Sciatic nerve (tissue), 2 donors: ENCODE measurements at places on chromosomes 1 and 21.

DNA sequence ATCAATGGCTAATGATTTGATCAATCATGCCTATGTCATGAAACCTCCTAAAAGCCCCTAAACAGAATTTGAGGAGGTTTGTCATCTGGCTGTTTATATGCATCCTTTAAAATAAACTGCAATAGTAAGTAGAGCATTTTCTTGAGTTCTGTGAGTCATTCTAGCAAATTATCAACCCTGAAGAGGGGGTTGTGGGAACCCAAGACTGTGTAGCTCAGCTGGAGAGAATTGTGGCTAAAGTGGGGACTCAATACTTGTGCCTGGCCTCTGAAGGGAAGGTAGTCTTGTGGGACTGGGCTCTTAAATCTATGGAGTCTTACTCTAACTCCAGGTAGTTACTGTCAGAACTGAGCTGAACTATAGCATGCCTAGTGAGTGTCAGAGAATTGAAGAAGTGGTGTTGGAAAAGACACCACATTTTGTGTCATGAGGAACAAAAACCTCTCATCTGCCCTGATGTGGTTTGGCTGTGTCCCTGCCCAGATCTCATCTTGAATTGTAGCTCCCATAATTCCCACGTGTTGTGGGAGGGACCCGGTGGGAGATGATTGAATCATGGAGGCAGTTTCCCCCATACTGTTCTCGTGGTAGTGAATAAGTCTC is 402.4 kb downstream of the USH2A start:
- DNase-seq, result no peak

DNA sequence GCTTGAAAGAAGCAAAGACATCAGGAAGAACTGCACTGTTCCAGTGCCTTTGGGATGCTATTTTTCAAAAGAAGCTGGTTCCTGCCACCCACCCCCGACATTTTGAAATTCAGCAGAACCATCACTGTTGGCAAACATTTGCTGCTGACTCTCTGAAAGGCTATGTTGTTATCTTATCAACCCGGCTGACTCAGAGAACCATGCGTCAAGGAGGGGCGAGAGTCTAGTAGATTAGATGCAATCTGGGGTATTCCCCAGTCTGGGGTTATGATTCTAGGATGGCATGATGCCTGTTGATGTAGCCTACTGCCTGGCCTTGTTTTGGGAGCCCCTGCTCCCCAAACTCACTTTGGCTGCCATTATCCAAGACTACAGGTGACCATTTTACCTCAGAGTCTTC is 267.8 kb upstream of the RUNX1 start:
- no peak for DNase-seq

- no peak for DNase-seq
Observed at GRCh38 chr21:34113842-34114241, 40.5 kb downstream of the MRPS6 start.

- no peak for DNase-seq
Observed at GRCh38 chr1:206909161-206909882, 12.1 kb downstream of the IL24 start.

- peak; percentile 84 for DNase-seq
Observed at GRCh38 chr1:22773981-22774832, 63.6 kb downstream of the EPHB2 start.

DNA sequence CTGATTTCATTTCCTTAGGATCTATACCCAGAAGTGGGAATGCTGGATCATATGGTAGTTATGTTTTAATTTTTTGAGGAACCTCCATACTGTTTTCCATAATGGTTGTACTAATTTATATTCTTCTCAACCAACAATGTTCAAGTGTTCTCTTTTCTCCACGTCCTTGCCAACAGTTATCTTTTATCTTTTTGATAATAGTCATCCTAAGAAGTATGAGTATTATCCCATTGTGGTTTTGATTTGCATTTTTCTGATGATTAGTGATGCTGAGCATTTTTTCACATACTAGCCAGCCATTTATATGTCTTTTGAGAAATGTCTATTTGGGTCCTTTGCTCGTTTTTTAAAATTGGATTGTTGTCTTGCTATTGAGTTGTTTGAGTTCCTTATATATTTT is 38.5 kb downstream of the ABCD3 start:
- DNase-seq, result no peak

- no peak for DNase-seq
Observed at GRCh38 chr1:5571861-5572401, 420.3 kb downstream of the NPHP4 start.

DNA sequence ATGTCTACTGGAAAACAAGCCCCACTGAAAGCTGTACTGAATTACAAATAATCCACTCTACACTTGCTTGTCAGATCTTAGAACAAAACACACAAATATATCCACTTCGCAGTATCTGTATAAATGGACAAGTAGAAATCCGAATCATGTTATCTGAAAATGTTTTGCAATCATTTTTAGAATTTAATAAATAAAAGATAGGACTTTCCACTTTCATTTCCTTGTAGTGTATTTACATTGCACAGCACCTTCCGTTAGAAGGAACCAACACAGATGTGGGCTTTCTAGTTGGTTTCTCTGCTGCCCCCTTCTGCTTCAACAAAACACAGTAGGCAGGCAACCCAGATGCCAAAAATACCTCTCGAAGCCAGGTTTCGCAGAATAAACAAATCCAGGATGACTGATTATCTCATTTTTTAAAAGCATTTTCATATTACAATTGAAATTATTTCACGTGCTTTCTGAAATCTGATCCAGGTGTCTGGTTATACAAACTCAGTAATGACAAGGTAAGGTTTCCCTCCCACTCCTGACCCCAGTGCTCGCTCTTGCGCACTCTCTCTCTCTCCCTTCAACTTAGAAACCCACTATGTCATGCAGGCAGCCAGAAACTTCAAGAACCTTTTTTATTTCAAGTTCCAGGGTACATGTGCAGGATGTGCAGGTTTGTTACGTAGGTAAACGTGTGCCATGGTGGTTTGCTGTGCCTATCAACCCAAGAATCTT is 389.9 kb downstream of the SMYD3 start:
- DNase-seq, result no peak

DNA sequence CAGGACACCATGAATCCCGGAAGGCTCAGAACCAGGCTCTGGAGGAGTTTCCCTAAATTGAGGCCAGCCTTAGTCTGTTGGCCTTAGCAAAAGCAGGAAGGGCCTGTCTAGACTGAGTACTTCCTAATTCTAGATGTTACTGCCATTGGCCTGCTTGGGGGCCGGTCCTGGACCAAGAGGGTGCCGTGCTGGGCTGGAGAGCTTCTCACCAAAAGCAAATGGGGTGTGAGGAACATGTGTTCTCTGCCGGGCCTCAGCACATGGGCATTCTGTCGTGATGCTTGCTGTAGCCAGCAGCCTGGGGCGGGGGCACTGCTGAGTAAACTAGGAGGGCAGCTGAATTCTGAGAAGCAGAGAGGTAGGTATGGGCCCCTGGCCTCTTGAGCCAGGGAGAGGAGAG is 35.7 kb upstream of the MAN1C1 start:
- no peak for DNase-seq

DNA sequence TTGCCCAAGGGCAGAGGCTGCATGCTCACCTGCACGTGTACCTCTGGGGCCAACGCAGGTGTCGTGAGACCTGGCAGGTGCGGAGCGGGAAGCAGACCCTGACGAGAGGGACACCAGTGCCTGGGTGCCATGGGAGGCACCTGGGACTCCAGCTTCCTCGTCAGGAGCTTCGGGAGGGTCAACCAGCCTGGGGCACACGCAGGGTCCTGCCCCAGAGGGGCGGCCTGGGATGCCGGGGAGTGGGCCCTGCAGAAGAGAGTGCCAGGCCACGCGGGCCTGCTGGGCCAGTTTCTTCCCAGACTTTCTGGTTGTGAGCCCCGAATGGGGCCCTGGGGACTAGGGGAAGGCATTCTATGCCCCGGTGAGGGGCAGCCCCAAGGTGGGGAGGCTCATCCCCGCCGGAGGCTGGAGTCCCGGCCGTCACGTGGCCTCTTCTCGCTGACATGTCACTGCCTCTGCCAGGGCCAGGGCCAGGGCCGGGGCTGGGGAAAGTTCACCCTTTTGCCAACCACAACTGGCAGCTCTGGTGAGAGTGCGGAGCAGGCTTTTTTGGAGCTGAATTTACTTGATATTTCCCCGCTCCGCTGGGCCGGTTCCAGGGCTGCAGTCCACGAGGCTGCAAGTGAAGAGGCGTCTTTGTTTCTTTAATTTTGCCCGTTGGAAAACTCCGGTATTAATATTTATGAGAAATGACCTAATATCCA is 38.5 kb upstream of the ACTRT2 start:
- peak; percentile 68 for DNase-seq

DNA sequence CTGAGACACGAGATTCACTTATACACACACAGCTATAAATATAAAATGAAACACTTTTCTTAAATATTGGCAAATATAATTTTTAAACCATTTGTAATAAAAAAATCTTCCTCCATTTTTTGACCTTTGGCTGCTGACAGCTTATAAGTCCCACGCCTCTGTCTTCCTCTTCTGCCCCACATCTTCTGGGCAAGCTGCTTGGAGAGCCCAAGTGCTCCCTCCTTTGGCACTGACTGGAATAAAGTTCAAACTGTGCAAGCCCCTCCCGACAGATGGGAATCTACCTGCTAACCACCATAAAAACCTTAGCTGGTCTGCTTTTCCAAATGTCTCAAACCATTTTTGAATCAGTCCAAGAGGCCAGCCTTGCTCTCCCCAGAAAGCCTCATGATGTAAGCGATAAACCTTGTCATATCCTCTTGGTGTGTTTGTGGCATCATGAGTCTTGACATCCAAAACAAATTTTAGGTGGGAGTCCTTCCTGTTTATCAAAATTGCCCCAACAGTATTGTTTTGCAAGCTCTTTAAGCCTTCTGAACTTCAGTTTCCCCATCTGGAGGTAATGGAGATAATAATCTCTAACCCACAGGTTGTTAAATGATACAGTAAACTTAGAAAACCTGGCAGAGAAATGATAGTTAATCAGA is 99.8 kb downstream of the SNX7 start:
- no peak for DNase-seq

DNA sequence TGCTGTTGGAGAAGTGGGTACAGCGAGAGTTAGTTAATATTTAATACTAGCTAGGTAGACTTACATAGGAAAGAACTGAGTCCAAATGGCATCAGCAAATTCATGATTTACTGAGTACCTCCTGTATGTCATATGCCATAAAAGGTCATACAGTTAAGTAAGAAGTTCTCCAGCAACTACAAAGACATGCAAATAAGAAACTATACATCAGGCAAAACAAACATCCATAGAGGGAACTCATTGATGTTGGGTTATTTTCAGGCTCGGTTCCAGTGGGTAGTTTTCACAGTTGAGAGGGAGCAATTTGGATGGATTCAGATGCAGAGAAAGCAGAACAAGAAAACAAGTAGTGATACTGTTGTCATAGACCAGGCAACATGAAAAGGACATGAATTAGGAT is 164.9 kb upstream of the L1TD1 start:
- DNase-seq, result no peak

DNA sequence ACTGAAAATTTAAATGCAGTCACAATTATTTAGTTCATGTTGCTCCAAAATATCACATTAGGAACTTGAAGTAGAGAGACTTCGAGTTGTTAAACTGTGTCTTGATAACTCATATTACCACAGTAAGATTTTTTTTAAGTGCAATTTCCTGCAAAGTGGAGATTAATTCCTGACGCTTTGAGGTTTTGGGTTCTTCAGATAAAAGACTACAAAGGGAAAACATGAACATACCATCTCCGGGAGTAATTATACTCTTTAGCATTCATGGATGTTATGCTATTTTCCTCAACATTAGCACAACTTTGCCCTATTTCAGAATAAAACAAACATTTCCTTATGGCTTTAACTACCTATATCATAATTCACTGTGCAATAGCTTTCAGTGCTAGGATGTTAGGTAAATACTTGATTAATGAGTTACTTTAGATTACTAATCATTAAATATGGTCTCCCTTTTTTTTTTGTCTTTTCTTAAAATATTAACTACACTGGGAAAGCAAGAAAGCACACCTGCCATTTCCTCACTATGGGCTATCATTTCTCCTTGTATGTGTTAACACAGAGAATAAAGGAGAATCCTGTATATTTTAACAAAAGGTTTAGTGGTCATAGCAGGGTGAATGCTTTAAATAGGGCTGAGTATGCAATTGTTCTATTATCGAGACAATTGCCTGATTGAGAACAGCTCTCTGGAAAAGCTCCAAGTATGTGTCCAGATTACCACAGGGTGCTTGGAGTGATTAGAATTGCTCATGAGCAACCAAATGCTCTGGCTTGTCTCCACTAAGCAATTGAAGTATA is 252.5 kb upstream of the C1orf105 start:
- DNase-seq, result no peak

- no peak for DNase-seq
Observed at GRCh38 chr1:45400049-45400448, 59.8 kb upstream of the MUTYH start.

DNA sequence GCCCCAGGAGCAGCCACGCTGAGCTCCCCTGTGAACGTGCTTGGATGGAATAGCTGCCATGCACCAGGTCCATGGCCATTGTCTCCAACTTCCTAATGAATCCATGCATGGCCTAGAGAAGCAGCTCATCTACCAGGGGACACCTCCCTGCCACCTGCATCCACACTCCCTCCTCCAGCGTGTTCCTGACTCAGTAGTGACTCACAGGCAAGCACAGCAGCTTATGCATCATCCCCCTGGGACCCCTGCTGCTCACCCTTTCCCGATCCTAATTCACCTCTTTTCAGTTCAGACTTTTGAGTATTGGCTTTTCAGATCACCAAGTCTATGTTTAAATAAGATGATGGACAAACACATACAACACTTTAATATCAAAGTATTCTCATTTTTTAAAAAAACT is 39.9 kb upstream of the TADA1 start:
- no peak for DNase-seq
